Activated T-cell treated with anti-CD3 and anti-CD28 coated beads, Interleukin-2, amount 50 U/mL, for 24 hours (primary cell): ENCODE measurements at places on chromosomes 5 and 9.

DNA sequence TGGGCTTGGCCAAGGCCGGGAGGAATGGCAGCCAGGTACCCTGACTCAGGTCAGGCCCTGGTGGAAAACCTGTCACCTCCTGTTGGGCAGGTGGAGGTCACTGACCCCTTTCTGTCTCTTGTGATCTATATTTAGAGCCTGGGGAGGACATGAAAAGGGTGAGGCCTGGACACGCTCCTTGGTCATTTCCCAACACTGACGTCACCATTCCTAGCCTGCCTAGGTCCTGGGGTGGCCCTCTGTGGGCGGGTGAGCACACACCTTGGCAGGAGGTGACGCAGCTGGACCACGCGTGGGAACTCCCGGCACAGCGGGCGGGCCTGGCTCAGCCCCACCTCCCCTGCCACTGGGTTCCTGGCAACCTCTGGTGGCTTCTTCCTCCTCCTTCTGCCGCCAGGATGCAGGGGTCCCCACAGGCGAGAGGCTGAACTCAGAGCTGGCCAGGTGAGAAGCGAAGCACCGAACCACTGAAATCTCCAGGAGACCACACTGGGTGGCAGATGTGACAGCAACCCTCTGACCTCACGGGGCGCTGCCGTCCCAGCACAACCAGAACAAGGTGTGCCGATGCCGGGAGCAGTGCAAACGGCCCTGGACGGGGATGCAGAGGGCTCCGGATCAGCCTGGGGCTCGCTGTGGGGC, 6.4 kb upstream of the RALGDS start:
- H3K4me3 ChIP-seq: peak overlapping the region; percentile 48
- DNase-seq: peak; percentile 59
- H3K27me3 ChIP-seq: no peaks in the 10 kb centered on the region
- peaks cover 32% of the 10 kb centered on the region for H3K36me3 ChIP-seq

DNA sequence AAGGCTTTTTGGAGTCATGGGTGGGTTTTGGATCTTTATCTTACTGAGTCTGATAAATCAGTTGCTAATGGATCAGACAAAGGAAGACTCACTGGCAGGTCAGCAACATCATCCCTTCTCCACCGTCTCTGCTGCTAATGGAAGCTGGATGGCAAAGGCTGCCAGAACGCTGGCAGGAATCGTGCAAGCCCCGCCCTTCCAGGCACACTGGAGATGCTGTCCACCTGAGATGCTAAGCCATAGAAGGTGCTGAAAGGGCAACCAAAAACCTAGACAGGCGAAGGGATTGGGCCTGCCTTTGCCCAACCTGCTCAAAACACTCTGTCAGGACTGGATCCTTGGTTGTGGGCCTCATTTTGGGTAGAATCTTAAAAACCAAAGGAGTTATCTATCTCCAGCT, 139.5 kb upstream of the FSTL4 start:
- H3K27ac ChIP-seq: no peak overlapping the region

DNA sequence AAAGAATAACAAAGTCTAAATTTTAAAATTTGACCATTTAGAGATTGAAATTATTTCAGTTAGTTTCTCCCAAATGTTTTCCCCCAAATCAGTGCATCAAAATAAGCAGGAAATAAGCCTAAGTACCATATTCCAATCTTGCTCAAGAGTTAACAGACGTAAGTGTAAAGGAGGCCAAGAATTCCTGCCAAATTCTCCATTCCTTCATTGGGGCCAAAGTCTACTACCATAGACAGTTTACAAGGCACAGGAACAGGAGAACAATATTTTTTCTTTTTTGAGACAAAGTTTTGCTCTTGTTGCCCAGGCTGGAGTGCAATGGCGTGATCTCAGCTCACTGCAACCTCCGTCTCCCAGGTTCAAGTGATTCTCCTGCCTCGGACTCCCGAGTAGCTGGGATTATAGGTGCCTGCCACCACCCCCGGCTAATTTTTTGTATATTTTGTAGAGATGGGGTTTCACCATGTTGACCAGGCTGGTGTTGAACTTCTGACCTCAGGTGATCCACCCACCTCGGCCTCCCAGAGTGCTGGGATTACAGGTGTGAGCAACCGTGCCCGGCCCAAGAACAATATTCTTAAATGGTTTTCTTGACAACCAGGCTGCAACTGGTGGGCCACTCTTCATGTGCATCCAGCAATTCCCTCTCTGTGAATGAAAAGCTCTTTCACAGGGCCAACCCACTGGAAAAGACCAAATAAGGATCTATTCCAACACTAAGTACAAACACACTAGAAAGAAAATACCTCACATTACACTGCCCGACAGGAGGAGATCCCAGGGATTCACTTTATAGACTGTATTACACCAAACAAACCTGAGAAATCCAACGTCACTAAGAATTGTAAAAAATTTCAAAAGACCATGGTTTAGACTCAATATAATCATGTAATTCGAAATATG, 127.7 kb downstream of the MAPKAP1 start:
- no peak overlapping the region for H3K4me3 ChIP-seq
- peaks cover 76% of the 10 kb centered on the region for H3K36me3 ChIP-seq
- H3K27me3 ChIP-seq: no peaks in the 10 kb centered on the region
- H3K27ac ChIP-seq: no peak overlapping the region
- DNase-seq: no peak
- no peaks in the 10 kb centered on the region for H3K4me1 ChIP-seq

DNA sequence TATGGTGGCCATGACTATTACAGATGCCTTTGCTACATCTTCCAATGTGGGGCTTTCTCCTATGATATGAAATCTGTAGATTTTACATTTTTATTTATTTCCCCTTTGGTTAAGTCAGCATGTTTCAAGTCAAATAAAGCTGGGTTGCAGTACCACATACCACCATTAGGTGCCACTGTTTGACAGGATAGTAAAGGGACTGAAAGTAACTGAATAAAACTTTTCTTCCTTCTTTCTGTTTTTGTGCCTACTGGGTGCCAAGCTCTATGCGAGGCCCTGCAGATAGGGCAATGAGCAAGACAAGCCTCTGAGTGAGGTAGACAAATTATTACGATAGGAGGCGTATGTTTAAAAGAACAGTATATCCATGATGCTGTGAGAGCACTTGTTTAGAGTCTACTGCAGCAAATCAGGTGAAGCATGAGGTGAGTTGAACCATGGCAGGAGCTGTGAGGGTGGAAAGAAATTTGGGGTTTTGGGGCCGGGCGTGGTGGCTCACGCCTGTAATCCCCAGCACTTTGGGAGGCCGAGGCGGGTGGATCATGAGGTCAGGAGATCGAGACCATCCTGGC, 64.8 kb downstream of the GDNF start:
- H3K27me3 ChIP-seq: peaks cover 11% of the 10 kb centered on the region
- no peak overlapping the region for H3K4me3 ChIP-seq
- H3K36me3 ChIP-seq: peaks cover 4% of the 10 kb centered on the region
- H3K27ac ChIP-seq: no peak overlapping the region

DNA sequence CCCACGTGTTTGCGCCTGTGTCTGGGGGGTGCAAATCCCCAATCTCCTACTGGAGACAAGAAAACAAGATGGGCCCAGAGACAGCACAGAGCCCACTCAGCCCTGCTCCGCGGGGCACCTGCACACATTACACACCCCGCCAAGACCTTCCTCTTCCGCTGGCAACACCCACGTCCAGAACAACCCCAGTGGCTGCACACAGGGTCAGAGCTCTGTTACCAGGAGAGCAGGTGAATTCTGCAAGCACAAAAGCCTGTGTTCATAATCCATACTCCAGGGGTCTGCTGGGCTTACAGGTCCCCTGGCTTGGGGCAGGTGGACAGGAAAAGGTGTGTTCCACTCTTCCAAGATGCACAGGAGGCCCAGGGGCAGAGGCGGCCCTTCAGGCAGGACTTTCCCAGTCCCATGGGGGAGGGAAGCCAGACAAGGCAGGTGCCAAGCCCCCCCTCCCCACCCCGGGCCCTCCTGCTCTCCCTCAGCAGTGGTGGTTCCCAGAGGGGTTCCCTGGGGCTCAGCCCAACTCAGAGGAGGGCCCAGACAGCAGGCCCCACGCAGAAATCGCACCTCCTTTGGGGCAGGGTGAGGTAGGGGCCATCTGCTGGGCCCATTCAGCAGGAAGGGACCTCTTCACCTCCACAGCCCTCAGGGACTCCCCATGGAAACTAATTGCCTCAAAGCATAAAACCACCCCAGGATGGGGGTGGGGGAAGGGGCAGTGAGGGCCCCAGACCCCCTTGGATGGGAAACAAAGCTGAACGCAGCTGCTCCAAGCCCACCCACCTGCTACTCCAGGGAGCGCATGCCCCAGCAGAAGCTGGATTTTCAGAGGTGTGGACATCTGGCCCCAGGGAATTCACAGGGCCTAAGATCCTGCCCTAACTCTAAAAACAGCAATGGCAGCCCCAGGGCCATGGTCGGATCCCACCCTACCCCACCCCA, 105.3 kb downstream of the VAV2 start:
- no peaks in the 10 kb centered on the region for H3K27me3 ChIP-seq
- H3K4me1 ChIP-seq: no peaks in the 10 kb centered on the region
- H3K36me3 ChIP-seq: no peaks in the 10 kb centered on the region
- no peak overlapping the region for H3K27ac ChIP-seq
- no peak overlapping the region for H3K4me3 ChIP-seq

DNA sequence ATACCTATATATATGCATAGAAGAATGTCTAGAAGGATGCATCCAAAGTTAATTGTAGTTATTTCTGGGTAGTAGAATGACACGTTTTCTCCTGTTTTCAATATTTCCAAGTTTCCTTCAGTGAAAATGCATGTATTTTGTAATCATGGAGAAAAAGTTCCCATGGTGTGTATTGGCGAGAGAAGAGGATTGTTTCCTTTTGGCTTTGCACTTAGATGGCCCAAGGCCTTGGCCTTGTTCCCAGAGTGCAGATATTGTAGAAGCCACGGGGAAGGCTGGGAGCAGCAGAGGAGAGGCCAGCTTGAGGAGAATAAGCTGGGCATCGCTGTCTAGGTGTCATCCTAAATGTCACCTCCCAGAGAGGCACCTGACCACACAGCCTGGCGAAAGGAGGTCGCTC, 44.0 kb downstream of the IRF1 start:
- H3K36me3 ChIP-seq: peaks cover 61% of the 10 kb centered on the region
- H3K27me3 ChIP-seq: no peaks in the 10 kb centered on the region
- peaks cover 70% of the 10 kb centered on the region for H3K4me1 ChIP-seq
- DNase-seq: peak; percentile 23
- H3K27ac ChIP-seq: no peak overlapping the region

DNA sequence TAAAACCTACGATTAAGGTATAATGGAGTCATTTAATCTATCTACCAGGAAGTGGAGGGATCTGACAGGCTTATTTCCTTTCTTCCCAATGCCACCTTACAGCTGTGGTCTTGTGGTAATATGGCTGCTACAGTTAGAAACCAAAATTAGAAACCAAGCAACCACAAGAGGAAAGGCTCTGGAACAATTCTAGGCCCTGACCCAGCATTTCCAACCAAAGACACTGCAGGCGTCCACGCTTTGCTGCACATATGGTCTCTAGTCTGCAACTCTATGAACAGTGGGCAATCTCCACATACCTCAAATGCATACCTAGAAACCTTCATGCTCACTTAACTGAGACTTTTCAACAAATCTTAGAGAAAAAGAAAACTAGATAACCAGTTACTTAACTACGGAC, 339.1 kb downstream of the NFIB start:
- H3K36me3 ChIP-seq: no peaks in the 10 kb centered on the region
- H3K27me3 ChIP-seq: no peaks in the 10 kb centered on the region
- H3K27ac ChIP-seq: no peak overlapping the region
- no peak overlapping the region for H3K4me3 ChIP-seq
- no peaks in the 10 kb centered on the region for H3K4me1 ChIP-seq
- DNase-seq: no peak

- DNase-seq: no peak
- no peak overlapping the region for H3K4me3 ChIP-seq
- H3K4me1 ChIP-seq: peaks cover 9% of the 10 kb centered on the region
These were observed 2.5 kb upstream of the PCDHAC1 start for GRCh38 chr5:140923601-140924000.

DNA sequence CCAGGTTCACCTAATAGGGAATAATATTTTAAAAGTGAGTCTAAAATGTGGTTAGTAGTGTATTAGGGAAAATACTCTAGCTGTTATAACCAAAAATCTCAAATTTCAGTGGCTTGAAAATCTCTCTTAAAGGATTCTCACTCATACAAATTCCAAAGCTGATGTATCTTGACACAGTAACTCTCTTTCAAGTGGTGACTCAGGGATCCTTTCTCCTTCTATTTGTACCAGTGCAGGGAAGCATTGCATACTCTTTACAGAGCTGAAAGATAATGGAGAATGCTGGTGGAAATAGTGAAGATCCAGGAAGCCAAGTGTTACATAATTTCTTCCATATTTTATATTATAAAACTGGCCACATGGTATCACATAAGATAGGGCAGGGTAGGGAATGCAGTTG, 560.2 kb upstream of the CDH9 start:
- no peak overlapping the region for H3K4me3 ChIP-seq
- H3K27ac ChIP-seq: no peak overlapping the region
- H3K36me3 ChIP-seq: no peaks in the 10 kb centered on the region
- DNase-seq: no peak

GRCh38 chr5:43045236-43045635, 5.1 kb upstream of the ANXA2R start:
- no peak overlapping the region for H3K27ac ChIP-seq
- H3K4me3 ChIP-seq: no peak overlapping the region
- peaks cover 9% of the 10 kb centered on the region for H3K36me3 ChIP-seq
- DNase-seq: no peak
- H3K4me1 ChIP-seq: peaks cover 55% of the 10 kb centered on the region

DNA sequence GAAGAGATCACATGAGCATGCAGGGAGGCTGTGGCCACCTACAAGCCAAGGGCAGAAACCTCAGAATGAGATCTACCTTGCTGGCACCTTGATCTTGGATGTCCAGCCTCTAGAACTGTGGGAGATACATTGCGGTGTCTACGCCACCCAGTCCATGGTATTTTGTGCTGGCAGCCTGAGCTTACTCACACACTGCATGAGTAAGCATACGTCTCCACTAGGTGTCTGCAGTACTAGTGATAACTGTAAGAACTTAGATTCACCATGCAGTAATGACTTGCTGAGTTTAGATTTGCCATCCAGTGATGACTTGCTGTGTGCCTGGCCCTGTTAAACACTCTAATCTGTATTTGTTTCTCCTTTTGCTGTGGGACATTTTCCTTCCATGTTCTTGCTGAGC, 417.7 kb downstream of the GADD45G start:
- H3K4me1 ChIP-seq: no peaks in the 10 kb centered on the region
- H3K4me3 ChIP-seq: no peak overlapping the region
- H3K36me3 ChIP-seq: no peaks in the 10 kb centered on the region
- H3K27ac ChIP-seq: no peak overlapping the region
- peaks cover 28% of the 10 kb centered on the region for H3K27me3 ChIP-seq

DNA sequence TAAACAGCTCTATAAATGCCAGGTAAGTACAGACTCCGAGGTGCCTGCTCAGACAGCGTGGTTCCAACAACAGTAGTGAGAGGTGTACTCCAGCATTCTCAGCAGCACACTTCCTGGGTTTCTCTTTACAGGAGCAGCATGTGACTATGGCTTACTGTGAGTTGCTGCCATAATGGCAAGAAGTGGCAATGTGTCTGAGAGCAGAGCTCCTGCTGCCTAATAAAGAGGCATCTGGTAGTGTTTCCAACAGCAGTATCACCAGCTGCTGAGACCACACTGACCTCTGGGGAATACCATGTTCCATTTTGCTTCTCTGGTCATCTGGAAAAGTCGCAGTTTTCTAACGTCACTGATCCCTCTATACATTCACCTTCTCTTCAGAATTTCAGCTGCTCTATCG, 398.2 kb downstream of the SLCO4C1 start:
- no peaks in the 10 kb centered on the region for H3K36me3 ChIP-seq
- DNase-seq: no peak
- no peak overlapping the region for H3K4me3 ChIP-seq

- no peaks in the 10 kb centered on the region for H3K36me3 ChIP-seq
- H3K27ac ChIP-seq: no peak overlapping the region
These were observed 18.3 kb upstream of the NDST1 start for GRCh38 chr5:150489360-150490295.

GRCh38 chr5:154595662-154596061, 117.6 kb upstream of the HAND1 start:
- peaks cover 33% of the 10 kb centered on the region for H3K27me3 ChIP-seq
- DNase-seq: no peak
- no peak overlapping the region for H3K27ac ChIP-seq
- no peaks in the 10 kb centered on the region for H3K36me3 ChIP-seq
- no peak overlapping the region for H3K4me3 ChIP-seq
- no peaks in the 10 kb centered on the region for H3K4me1 ChIP-seq
